Lung (tissue), 17 donors: ENCODE measurements at places on chromosomes 1 and 21. TPM values are rescaled to one million over a fixed set of nuclear protein-coding genes. Genes with fewer than 3 reads are reported as not detected.

Gene MYOC
- total RNA-seq = 0.83 TPM

- no peak for DNase-seq
Measured at GRCh38 chr21:41043014-41043413, 124.9 kb upstream of the BACE2 start.

DNA sequence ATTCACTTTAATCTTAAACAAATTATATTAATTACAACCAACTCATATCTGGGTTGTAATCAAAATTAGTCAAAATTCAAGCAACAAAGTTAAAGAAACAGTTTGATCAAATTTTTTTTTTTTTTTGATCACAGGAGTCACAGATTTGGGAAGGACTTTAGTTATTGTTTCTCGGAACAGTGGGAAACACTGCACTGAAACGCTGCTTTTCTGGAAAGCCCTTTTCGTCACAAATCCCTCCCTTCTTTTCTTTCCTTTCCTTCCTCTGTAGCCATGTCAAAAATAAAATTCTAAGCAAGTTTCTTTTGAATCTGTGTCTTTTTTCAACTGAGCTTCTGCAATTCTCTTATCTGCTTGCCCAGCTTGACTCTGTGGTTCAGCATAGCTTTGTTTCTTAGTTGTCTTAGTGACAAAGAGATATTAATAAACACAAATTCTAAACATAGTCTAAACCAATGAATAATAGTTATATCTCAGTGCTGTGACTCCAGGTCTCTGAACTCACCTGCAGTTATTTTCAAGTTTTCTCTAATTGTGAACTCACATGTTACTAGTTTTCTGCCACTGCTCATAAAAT lies 53.8 kb downstream of the PTGS2 start:
- no peak for DNase-seq

Gene CR1L
- total RNA-seq = 2.6 TPM

GRCh38 chr1:204167730-204168129 lies 1.6 kb upstream of the REN start:
- no peak for DNase-seq

- no peak for DNase-seq
Measured at GRCh38 chr1:231796141-231796540, 169.6 kb downstream of the DISC1 start.

Gene CTXND2
- not detected for total RNA-seq

GRCh38 chr1:39895731-39896480 lies 5.8 kb downstream of the MYCL start:
- no peak for DNase-seq

- no peak for DNase-seq
Measured at GRCh38 chr1:219367496-219367895, 193.8 kb downstream of the LYPLAL1 start.

Gene CSF3R
- total RNA-seq = 129 TPM

Gene LORICRIN
- total RNA-seq = not detected

DNA sequence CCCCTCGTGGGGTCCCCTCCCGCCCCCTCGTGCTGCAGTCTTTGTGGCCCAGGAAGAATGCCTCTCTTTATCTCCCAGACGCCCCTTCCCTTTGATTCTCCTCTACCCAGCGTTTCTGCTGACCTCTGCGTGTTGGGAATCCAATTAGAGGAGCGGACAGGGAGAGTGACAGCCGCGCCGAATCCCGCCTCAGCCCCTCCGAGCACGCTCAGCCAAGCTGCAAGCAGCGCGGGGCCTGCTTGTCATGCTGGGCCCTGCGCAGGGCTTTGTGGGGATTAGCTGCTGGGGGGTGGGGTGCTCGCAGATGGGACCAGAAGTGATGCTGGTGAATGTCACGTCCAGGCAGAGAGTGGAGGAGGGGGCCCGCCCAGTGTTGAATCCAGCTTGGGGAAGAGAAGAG lies 91.1 kb downstream of the EPHB2 start:
- DNase-seq = peak; percentile 51

DNA sequence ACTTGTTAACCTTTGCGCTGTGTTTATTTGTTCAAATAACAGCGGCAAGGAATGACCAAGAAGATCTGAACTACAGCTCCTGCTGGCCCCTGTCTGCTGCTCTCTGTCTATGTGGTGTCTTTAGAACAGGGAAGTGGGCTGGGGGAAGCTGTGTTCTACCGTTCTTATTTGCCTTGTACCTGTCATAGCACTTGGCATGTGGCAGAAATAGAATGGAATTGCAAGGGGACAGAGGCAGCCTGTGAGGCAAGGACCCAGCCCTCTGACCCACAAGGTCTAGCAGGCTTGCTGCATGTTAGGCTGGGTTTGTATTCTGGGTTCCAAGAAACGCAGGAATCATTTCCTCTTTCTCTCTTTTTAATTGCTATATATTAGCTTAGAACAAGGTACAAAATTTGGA lies 20.7 kb downstream of the HMGCS2 start:
- no peak for DNase-seq

- no peak for DNase-seq
Measured at GRCh38 chr1:64192290-64192689, 11.1 kb upstream of the UBE2U start.

- no peak for DNase-seq
Measured at GRCh38 chr1:22309572-22309971, 142.1 kb upstream of the ZBTB40 start.

DNA sequence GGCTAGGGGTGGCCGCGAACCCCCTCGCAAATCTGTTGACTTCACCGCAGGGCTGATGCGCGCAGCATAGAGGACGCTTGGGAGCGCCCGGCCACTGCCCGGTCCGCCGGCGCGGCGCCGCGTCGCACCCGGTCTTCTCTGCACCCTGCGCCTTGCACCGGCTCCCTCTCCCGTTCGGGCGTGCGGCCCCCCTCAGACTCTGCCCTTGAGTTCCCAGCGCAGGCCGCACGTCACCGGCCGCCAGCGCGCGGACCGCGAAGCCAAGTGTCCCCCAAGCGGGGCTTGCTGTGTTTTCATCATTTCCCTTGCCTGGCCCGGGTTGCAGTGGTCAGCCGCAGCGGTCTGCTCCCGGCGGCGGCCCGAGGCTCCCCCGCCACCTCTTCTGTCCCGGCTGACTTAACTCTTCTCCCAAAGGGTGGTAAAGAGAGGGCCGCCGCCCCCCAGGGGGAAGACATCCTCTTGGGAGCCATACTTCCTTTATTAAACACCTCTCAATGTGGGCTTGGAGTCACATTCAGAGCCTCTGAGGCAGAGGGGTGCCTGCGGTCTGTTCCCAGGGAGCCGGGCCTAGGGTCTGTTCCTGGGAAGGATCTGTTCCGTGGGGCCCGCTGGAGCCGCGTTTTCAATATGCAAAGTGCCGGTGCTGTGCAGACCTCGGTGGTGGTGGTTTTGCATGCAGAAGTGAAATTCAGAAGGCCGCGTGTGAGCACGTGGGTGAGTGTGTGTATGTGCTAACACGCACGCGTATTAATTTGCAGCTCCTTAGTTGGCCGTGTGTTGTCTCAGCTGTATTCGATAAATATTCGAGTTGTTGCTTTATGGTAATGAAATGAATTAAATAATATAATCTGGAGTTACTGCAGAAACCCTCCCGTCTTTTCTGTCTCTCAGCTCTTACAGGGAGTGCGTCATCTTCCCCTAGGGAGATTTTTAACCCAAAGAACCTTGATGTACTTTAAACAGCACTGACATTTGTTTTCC lies 17.6 kb downstream of the PBX1 start:
- DNase-seq = peak; percentile 77

Gene IGSF3
- total RNA-seq = 48.5 TPM

DNA sequence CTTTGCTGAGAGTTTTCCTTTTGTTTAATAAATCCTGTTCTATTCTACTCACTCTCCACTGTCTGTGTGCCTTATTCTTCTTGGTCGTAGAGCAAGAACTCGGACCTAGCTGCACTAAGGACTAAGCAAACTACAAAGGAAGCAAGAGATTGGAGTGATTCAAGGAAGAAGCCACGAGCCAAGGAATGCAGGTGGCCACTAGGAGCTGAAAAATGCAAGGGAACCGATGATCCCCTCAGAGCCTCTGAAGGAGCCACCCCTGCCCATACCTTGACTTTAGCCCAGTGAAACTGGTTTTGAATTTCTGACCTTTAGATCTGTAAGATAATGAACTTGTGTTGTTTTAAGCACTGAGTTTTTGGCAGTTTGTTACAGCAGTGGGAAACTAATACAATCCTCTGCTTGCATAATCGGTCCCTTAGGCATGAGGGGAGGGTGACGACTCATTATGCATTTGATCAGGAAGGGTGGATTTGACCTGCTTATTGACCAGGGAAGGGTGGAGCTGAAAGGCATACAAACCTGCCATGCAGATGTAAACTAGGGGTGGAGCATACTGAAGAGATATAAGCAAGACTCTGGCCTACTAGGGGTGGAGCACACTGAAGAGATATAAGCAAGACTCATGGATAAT lies 6.2 kb upstream of the CA6 start:
- DNase-seq = no peak

GRCh38 chr1:85295006-85295431 lies 18.6 kb upstream of the BCL10 start:
- no peak for DNase-seq

- no peak for DNase-seq
Measured at GRCh38 chr1:67339623-67340343, 32.1 kb downstream of the IL12RB2 start.

DNA sequence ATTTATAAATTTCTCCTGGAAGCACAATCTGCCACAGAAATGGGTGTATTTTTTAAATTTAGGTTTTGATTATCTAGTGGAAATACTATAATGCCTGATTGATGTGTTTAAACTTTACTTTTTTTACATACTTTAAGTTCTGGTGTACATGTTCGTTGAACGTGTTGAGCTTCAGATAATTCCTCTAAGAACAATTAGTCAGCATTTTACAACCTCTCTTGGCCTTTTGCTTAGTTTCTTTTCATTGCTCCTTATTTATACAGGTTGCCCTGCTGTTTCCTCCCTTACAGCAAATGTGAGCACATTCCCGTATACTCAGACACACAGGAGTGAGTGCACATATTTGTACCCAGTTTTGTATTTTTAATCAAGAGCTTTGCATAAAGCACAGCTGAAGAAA lies 1038.9 kb downstream of the BRINP3 start:
- no peak for DNase-seq

GRCh38 chr1:9442278-9442846 lies 96.9 kb upstream of the SLC25A33 start:
- DNase-seq = peak; percentile 46

- DNase-seq = peak; percentile 16
Measured at GRCh38 chr1:59107516-59107915, 189.4 kb upstream of the FGGY start.

Gene STRIP1
- total RNA-seq = 36.1 TPM

DNA sequence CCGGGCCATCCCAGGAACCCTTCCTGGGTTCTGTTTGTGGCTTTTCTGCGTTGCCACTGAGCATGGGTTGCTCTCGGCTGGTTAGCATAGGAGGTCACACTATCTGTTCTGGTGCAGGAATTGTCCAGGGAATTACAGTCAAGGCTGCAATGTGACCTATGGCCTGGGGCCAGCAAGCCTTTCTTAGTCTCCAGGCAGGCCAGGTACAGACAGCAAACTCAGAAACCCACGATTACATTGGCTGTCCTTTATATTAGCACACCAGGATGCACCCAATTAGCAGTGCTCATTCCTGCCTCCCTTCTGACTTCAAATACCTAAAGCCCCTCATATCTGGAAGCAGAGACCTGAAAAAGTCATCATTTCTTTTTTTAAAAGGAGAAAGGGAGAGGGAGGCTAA lies 55.2 kb downstream of the CD247 start:
- DNase-seq = no peak

Gene NDUFV3
- total RNA-seq = 27.4 TPM

GRCh38 chr1:175225805-175226129 lies 33.2 kb upstream of the KIAA0040 start:
- DNase-seq = no peak

Gene PRKAA2
- total RNA-seq = 6.1 TPM

DNA sequence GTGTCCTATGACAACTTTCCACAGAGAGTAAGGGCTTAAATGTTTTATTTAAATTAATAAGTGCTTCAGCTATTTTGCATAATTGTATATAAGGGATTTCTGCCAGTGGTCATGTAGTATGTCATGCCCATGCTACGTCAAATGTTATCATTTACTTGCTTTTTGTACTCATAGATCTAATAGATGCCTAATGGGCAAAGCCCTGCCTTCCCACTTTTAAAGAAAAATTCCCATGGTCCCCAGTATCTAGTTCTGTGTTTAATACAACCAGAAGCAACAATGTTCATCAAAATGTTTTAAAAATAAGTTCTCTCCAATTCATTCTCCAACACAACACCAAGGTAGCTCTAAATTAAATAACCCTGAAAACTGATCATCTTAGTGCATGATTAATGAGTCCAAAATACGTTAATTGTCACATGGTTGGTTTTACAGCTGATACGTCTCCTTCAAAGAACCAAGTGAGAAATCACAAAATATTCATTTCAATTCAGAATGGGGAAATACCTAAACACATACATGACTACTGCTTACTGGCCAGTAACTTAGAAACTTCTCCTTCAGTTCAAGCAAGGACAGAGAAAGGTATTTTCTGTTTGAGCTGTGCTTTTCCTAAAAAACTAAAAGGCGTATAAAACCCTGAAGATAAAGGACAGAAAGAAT lies 49.1 kb upstream of the SDC3 start:
- no peak for DNase-seq

DNA sequence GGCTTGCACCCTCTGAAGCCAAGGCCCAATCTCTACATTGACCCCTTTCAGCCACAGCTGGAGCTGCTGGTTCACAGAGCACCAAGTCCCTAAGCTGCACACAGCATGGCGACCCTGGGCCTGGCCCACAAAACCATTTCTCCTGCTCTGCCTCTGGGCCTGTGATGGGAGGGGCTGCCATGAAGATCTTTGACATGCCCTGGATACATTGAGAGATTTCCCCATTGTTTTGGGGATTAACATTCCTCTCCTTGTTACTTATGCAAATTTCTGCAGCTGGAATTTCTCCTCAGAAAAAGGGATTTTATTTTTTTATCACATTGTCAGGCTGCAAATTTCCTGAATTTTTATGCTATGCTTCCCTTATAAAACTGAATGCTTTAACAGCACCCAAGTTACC lies 235.8 kb downstream of the COL11A1 start:
- no peak for DNase-seq

GRCh38 chr1:202158810-202159533 lies 1.4 kb downstream of the PTPN7 start:
- DNase-seq = no peak

Gene LCA5L
- 6.5 TPM for total RNA-seq

DNA sequence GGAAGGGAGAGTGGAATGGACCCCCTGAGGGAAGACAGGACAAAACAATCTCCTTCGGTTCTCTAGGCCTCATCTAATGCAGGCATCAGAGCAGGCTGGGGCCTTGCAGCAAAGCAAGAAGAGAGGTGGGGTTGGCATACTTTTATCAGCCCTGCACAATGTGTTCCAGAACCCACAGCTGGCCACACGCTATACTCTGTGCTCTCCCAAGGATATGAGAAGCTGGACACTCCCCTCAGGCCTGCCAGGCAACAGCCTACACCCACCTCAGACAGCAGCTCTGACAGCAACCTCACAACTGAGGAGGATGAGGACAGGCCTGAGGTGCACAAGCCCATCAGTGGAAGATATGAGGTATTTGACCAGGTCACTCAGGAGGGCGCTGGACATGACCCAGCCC lies 27.3 kb downstream of the LY9 start:
- DNase-seq = no peak

DNA sequence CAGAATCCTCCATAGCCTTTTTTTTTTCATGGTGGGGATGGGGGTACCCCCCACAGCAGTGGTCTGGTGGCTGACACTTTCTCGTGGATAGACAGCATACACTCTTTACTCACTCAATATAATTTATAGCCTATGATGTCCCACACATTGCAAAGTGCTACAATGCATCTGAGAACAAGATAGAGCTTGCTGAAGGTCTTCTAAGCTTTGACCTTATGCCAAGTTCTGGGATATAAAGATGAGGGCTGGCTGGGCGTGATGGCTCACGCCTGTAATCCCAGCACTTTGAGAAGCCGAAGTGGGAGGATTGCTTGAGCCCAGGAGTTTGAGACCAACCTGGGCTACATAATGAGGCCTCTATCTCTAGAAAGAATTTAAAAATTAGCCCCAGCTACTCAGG lies 78.0 kb downstream of the MPZL1 start:
- no peak for DNase-seq

Gene SAMD11
- 26.3 TPM for total RNA-seq
